Stimulated activated CD4-positive, alpha-beta T cell treated with anti-CD3 and anti-CD28 coated beads, Interleukin-2, amount 100 ng/mL, for 24 hours (primary cell): ENCODE measurements at places on chromosomes 6 and 20.

GRCh38 chr6:2575236-2575635 is 175.5 kb downstream of the MYLK4 start:
- DNase-seq: no peak

DNA sequence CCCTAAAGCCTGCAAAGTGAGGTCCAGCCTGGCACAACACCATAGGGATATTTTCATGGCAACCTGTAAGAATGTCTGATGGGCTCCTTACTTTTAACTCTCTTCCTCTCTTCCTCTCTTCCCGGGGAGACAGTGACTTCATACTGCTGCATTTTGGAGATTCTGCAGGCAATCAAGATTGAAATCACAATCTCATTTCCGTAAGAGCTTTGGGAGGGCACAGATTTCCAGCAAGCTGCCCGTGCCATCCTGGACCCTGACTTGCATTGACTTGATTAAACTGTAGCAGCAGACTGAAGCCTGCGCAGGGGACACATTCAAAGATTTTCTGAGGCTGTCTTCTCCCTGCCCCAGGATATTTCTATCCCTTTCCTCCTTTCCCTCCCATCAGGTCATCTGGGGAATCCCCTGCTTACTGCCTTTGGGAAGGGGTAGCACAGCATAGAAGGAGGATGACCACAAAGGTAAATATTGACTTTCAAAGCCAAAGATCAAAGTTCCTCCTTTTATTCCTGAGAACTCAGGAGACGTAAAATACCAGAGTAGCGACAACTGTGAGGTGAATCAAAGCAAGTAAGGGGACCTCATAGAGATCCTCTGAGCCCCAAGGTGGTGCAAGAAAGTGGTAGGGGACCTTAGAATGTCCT is 504.0 kb upstream of the ARID1B start:
- DNase-seq: no peak

DNA sequence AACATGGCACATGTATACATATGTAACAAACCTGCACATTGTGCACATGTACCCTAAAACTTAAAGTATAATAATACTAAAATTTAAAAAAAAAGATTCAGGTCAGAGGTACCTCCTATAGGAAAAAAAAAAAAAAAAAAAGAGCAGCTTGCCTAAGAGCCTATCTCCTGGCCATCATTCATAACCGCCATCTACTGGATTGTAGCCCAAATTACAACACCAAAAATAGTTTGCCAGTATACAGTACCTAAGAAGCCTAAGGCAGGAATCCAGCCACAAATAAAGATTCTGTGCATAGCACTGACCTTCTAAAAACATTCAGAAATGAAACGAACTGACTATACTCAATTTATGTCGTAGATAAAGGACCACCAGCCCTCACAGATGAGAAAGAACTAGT is 438.4 kb upstream of the ADGRB3 start:
- no peak for DNase-seq

- DNase-seq: peak; percentile 65
These were observed at the start of gene CBFA2T2 for GRCh38 chr20:33490023-33490933. Gene CBFA2T2 (plus strand): TSS chr20:33490096. CDS start chr20:33490268, 172 bp downstream.

DNA sequence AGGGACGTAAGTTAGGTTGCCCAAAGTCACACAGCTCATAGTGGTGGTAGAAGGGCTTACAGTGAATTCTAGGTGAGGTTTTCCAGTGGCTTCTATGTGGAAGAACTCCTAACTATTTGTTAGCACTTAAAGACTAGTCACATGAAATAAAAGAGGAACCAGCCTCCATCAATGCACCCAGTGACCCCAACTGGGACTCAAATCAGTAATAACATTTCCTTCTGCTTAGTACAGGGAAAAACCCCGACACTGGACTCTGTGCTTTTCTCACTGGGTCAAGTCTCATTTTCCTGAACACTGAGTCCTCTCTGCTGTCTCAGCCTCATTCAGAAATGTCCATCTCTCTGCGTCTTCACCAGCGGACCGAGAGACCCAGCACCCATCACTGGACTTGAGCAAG is 89.2 kb downstream of the SLC22A23 start:
- DNase-seq: no peak

DNA sequence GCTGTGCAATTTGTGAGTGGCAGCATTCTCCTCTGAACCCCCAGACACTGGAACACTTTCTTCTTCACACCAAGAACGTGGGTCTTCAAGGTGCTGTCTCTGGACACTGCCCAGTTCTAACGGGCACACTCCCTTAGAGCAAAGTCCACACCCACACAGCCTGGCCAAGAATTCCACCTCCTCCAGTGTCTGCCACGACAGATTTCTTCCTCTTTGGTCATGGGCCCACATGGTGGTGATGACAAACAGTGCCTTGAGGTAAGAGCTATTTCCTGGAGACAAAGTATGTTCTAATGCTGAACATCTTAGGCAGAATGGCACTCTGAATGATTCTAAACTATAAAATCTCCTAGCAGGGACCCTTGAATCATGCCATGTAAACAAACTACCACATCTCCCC is 25.5 kb upstream of the SSTR4 start:
- DNase-seq: no peak
